Frontal cortex (tissue), 4 donors: ENCODE measurements at places on chromosomes 2 and 18.

DNA sequence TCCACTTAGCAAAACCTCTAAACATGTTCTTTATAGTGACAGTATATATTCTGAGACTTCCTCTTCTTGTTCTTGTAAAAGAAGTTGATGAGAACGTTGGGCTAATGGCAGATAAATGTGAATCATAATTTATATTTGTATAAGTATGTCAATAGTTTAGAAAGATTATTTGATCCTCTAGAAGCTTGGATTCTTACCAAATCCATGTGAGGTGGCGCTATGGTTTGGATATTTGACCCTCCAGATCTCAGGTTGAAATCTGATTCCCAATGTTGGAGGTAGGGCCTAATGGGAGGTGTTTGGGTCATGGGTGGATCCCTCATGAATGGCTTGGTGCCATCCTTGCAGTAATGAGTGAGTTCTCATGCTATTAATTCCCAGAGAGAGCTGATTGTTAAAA, 29.8 kb upstream of the SCN1A start:
- DNase-seq, result no peak

- DNase-seq, result no peak
Measured at GRCh38 chr2:64221935-64222334, 77.7 kb upstream of the PELI1 start.

DNA sequence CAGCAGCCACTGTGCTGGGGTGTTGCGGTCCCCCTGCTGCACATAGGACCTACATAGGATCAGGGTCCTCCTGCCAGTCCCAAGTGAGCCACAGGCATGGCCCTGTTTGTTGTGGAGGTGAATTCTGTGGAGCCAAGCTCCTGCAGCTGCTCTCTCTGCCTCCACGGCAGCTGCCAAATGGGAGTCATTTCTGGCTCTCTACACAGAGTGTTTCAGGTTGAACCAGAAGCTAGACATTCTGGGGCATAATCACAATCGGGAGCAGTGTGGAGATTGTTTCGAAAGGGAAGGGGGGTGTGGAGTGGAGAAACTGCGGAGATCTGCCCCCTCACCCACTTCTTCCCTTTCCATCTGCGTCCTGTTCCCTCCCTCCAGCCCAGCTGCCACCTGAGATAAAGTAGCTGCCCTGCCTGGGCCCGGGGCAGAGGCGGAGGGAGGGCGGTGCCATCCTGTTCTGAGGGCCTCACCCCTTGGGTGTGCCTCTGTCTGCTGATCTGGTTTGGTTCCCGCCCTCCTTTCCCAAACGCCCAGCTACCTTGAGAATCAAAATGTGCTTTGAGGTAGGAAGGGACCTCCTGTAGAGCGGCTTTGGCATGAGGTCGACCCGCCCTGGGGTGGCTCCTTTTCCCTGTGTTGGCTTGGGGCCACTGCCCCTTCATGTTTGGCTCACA, 139.4 kb downstream of the WDSUB1 start:
- no peak for DNase-seq

DNA sequence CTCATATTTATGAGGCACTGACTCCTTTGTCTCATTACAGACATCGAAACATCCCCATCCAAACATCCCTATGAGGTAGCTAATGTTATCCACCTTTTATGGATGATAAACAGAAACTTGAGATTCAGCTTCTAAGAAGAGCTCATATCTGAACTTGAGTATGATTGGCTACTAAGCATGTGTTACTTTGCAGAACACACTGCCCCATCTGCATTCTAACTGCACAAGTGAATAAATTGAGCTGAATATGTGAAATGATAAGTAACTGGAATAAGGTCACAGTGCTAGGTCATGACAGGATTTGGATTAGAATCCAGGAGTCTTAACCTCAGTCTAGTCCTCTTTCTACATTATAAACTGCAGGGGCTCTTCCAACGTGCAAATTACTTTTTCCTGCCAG, 172.7 kb downstream of the SETBP1 start:
- DNase-seq, result no peak

DNA sequence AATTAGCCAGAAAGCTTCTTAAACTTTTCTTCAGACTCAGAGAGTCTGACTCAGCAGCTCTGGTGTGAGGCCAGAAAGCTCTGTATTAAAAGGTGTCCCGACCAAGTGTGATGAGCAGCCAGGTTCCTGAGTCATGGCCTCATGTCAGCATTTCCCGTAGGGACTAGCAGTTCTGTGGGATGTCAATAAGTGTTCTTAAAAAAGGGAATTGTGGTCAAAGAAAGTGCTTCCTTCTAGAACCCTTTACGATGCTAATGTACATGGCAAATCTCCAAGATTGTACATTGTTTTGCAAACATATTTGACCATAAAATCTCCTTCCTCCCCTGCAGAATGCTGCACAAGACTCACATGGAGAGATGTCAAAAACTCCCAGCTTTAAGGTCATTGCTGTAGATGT, 80.1 kb downstream of the PLA2R1 start:
- DNase-seq, result no peak
